Skeletal muscle cell (primary cell): ENCODE measurements at places on chromosomes 13 and 19.
A peak's percentile ranks its signal among the peaks of the same experiment; 100 is the strongest.

DNA sequence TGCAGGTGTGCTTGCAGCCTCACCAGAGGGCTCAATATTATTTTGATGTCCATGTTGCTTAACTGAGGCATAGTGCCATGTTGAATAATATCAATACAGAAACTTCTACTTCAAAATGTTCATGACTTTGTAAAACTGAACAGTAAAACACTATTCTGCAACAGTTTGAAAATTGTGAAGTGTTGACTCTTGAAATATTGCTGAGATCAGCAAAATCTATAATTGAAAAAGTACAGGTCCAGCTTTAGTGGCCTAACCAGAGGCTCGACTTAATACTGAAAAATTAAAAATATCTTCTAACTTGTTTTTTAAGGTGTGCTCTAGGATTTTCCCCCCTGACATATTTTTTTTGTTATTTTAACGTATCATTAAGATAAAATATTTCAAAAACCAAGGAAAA is 1460.7 kb downstream of the EFNB2 start:
- no peak for DNase-seq

DNA sequence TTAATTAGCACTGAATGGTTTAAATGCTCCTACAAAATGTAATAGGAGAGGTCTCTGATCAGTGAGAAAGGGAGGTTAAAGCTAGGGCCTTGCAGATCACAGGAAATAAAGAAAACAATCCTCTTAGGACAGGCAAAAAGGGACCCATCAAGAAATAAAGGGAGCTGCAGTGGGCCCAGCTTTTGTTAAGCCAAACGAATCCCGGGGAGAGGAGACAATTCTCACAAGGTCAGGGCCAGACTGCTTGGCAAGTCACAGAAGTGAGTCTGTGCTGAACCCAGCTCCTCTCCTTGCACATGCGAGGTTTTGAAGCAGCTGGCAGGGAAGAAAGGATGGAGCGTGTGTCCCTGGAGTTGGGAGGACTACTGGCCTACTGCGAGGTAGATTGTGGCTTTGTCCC is 285.8 kb downstream of the COG6 start:
- no peak for DNase-seq

- DNase-seq = no peak
These were observed 11.7 kb downstream of the NTN5 start for GRCh38 chr19:48660852-48661710.

- no peak for DNase-seq
These were observed 4.0 kb downstream of the DCAF15 start for GRCh38 chr19:13956365-13956744.

GRCh38 chr19:52527134-52527955 is at the start of gene ZNF808:
ZNF808 (plus strand) TSS chr19:52527668; CDS start chr19:52543285, 15,617 bp downstream.
- peak; percentile 55 for DNase-seq

DNA sequence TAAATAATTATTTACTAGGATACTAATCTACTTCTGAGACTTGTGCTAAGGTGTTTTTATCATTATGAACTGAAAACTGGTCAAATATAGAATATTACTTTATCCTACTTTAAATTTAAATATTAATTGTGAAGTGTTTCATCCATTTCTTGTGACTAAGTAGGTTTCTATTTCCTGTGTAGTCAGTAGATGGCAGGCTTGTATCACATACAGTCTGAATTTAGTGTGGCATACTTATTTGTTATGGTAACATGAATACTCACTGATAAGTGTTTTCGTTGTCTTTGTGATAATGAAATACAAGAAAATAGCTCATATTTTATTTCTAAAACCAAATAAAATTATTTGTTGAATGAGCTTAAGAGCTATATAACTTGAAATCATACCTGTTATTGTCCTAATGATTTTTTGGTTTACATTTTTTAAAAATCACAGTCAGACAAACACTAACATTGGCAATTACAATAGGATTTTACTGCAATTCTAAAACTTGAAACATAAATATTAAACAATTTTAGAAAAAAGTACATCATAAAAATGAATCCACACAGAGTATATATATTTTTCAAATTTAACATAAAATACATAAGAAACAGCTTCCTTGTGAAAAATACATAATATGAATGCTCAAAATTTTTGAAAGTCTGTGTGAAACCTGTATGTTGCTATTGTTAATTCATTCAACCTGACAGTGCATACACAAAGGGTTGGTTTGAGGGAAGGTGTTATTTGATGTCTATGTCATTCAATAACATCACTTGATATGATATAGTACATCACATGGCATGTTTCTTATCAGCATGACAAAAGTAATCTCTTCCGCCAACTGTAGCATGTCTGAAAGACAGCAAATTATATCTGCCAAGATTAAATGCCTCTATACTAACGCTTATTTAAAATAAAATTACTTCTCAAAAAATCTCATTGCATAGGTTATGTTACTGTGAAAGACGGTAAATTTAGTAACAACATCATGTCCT is 904.8 kb upstream of the PCDH20 start:
- DNase-seq = peak; percentile 25

DNA sequence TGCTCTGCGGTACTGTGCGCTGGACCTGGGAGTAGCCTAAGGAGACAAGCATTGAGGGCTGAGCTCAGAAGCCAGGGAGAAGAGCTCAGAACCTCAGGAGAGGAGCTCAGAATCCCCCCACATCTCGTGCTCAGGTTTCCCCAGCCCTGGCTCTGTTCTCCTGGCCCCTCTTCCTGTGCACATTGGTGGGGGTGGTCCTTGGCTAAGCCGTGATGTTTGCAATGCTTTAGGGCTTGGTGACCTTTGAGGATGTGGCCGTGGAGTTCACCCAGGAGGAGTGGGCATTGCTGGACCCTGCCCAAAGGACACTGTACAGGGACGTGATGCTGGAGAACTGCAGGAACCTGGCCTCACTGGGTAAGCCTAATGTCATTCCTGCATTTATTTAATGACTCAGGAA is 6.6 kb downstream of the ZNF557 start:
- no peak for DNase-seq

- DNase-seq = no peak
These were observed 346.5 kb downstream of the FOXO1 start for GRCh38 chr13:40319699-40320579.

DNA sequence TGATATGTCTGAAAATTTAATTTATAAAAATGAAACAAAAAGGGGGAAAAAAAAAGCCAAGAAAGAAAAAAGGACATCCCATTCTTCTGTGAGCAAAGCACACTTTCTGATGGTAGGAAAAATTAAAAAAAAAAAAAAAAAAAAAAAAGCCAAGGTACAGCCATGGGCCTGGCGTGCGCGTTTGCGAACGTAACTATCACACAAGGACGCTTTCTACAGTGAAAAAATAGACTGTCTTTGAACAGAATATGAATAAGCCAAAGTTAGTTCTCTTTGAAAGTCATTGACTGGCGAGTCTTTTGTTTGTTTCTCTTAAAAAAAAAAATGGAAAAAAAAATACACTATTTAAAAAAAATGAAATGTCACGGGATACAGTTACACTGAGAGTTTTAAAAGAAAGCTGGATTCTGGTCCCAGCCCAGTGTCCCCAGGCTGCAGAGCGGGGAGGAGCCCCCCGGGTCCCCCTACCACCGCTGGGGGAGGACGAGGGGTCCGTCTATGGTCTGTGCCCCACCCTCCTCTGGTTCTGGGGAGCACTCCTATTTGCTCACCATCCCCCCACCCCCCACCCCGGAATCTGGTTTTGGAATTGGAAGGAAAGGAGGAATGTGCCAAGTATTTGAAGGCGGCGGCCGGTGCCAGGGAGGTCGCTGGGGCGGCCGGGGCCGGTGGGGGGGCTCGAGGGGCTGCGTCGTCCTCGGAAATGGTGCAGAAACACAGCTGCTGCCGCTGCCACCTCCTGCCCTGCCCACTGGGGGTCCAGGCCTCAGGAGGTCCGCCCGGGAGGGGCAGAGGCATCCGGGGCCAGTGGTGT is 134.5 kb downstream of the PTPRS start:
- no peak for DNase-seq

GRCh38 chr13:41231786-41232185 is 31.6 kb downstream of the MTRF1 start:
- no peak for DNase-seq
